ENCODE measurements at places on chromosomes 5 and 9.

GRCh38 chr9:20621471-20622329 lies 599 bp downstream of the MLLT3 start:
- peak; percentile 47 for DNase-seq

GRCh38 chr5:26487553-26487952 lies 550.8 kb downstream of the CDH9 start:
- no peak for DNase-seq

- no peak for DNase-seq
Observed at GRCh38 chr5:111930905-111931461, 174.0 kb upstream of the NREP start.

GRCh38 chr9:107945493-107945892 lies 455.9 kb upstream of the KLF4 start:
- DNase-seq, result no peak

GRCh38 chr5:117614408-117614807 lies 1039.8 kb upstream of the SEMA6A start:
- DNase-seq, result no peak

DNA sequence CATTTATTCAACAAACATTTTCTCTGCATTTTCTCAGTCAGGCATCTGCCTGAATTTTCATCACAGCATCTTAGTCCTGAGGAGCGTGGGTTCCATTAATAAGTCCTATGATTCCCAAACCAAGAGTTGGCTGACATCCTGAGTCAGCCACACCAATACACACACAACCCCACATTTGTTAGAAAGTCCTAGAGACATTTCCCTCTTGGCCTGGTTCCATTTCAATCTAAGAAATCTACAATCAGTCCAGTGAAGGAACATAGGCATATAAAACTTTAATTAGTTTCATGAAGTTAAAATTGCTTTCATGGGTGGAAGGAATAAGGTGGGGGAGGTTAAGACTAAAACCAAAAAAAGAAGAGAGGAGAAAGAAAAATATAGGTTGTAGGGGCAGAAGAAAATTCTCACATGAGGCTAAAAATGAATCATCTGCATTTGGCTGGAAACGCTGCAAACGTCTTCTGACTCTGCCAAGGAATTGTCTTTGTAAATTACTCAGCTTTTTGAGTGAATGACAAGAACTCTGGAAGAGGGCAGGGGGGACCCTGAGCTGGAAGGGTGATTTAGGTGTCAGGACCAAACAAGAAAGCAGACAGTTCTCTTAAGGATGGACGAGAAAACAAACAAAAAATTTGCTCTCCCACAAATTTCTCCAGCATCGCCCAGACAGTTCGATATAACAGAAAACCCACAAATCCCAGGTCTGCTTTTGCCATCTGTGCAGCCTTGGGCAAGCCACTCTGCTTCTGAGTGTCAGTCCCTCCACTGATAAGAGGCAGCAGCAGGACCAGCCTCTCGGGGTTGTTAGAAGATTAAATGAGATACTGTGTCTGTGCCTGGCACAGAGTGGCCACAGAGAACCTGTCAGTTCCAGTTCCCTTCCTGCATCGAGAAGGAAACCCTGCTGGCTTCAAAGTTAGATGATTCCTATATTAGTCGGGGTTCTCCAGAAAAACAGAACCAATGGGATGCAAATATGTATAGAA lies 289.7 kb downstream of the CDK5RAP2 start:
- DNase-seq, result no peak

DNA sequence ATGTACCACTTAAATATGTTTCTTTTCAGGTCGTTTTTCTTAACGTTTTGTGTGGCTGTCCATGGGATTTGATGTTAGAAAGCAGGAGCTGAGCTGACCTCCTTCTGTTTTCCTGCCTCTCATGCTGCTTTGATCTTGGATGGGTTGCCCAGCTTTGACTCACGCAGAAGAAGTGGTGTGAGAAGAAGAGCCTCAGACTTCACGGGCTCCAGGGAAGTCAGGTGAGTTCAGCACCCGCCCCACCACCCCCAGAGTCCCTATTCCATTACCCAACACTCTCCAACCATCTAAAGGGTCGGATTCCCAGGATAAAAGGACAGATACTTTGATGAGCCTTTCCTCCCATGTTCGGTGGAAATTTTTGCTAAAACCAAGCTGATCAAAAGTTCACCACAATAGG lies 373.4 kb downstream of the IRX2 start:
- no peak for DNase-seq

- DNase-seq, result no peak
Observed at GRCh38 chr9:131278702-131279111, 2.4 kb upstream of the FAM78A start.

DNA sequence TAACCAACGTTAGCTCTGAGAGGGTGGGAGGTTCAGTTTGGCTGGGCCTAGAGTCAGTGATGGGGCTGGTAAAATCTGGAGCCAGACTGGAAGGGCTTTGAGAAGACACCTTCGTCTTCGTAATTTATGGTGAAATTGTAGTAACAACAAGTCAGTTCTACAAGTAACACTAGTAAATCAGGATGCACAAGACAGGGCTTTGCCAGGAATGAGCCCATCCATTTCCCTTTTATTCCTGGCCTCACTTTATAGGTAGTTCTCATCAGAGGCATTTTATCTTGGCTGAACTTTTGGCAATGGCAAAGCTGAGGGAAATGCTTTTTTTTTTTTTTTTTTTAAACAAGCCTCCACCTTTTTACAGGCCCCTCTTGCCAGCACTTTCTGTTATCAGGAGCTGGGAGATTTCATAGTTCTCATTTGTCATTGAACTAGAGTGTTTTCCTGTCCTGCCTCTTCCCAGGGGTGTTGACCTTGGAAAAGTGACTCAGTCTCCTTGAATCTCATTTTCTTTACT lies 110.5 kb upstream of the KLF4 start:
- no peak for DNase-seq

- no peak for DNase-seq
Observed at GRCh38 chr9:7176561-7176960, 418.8 kb downstream of the KDM4C start.

- DNase-seq, result no peak
Observed at GRCh38 chr9:120934281-120934680, 7.7 kb upstream of the TRAF1 start.

DNA sequence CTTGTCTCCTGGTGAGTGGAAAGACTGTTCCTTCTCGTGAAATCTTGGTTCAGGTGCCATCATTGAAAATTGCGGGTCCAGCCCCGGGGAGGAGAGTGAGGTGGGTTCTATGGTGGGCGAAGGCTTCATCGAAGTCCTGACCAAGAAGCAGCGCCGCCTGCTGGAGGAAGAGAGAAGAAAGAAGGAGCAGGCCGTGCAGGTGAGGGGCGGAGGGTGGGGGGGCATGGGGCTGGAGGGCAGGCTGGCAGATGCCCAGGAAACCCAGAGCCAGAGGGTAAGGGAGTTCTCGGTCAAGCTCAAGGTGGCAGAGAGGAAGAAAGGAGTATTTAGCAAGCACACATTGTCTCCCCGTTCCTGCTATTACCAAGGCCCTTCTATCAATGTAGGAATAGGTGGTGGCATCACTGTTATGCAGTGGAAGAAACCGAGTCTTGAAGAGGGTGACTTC lies 24.3 kb upstream of the POMT1 start:
- peak; percentile 8 for DNase-seq

DNA sequence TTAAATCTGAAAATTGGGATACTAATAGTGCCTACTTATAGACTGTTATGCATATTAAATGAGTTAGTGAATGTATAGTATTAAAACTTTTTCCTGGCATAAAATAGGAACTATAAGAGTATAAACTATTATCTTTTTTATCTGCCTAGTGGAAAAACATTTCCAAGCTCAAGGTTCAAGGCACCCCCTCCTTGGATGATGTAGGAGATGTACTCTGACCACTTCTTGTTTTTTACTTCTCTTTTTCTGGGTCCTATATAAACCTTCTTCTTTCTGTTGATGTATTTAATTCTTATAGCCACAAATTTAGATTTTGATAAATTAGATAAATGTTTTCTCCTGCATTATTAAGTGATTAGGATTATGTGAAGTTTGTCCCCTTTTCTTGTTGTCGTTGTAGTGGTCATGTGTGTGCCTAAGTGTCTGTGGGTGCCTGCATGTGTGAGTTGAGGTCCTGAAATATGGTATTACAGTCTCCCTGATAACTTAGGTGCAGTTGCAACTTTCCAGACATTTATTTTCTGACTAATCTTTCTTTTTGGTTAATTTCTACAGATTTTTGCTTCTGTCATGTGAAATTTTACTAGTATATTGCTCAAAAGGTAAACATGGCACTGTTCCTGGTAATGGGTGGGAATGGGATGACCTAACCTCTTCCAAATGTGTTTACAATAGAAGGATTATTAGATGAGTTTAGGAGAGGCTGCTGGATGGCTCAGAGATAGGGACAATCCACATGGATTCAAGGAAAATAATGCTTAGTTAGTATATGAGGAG lies 160.8 kb upstream of the CDKN2B start:
- DNase-seq, result no peak

DNA sequence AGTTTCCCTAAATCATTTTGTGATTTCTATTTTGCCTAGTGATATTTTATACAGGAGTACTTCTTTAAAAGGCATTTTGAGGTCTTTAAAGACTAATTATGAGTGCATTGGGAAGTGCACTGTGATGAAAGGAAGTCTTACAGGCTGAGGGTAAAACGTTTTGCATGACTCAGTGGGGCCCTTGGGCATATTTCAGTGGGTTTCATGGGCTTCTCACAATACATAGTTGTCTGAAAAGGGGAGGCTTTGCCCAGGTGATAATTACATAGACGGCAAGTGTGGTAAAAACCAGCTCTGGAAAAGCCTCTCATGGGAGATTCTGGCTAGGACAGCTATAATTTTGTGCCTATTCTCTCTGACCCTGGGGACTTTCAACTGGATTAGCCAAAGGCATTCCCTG lies 387.2 kb downstream of the ARHGEF28 start:
- DNase-seq, result no peak

DNA sequence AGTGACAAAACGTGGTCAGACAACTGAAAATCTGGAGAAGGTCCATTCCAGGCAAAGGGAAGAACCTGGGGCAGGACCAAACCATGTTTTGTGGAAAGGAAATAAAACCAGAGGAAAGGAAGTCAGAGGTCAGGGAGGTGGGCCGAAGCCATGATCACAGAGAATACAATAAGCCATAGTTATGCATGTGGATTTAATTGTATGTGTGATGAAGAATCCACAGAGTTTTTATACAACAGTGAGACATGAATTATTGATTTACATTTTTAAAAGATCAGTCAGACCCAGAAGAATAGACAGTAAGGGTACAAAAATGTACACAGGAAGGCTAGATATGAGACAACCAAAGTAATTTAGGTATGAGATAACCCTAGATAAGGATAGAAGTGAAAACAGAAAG lies 20.8 kb downstream of the TTC33 start:
- DNase-seq, result no peak

GRCh38 chr5:164203581-164204225 lies 698.3 kb downstream of the MAT2B start:
- DNase-seq, result no peak

DNA sequence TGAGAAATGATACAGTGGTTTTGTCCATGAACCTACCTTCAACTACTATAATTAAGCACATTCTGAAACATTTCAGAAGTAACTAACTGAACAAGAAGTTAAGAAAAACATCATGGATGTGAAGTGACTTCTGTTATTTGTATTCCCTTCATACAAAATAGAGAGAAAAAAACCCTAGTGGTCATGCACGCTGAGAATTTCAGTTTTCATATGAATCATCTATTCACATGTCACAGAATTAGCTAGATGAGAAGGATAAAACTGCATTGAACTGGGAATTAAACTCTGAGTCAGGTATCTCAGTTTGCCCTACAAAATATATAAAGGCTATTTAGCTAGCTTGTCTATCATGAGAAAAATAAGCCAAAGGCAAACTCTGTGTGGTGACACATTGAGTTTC lies 451.8 kb upstream of the FTMT start:
- DNase-seq, result no peak

- no peak for DNase-seq
Observed at GRCh38 chr5:124398460-124398859, 348.0 kb downstream of the ZNF608 start.

- peak; percentile 51 for DNase-seq
Observed at GRCh38 chr9:99824378-99825171, 2.9 kb downstream of the NR4A3 start.

- DNase-seq, result no peak
Observed at GRCh38 chr9:112864403-112864802, 26.3 kb downstream of the SLC46A2 start.

GRCh38 chr5:107218457-107219193 lies 452.1 kb downstream of the EFNA5 start:
- no peak for DNase-seq

DNA sequence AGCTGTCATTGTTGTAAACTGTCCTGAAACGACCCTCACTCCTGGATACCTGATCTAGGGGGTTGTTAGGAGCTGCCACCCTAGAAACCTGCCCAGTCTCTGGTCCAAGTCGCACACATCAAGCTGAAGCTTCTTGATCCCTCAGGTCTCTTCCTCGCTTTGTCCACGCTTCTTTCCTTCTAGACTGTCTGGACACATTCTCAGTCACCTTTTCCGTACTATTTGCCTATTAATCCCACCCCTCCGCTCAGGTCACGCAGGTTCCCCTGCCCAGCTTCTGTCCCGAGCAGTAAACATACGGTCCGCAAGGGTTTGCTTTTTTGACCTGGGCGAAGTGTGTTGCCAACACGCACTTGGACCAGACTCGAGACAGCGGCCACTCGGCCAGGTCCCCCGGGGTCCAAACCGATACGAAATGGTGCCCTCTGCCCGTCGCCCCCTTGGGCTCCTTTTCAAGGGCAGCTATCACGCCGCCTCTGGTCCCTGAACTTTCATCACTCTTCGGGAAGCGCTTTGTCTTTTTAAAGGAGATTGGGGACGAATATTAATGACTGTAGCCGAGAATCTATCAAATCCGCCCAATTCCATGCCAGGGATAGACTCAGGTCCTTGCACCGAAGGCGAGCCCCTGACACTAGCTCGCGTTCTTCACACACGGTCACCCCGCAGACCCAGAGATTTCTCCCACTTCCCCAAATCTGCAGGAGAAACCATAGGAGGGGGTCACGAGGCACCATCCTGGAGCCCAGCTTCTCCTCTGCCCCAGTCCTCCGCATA lies 814 bp downstream of the PLCXD3 start:
- no peak for DNase-seq

DNA sequence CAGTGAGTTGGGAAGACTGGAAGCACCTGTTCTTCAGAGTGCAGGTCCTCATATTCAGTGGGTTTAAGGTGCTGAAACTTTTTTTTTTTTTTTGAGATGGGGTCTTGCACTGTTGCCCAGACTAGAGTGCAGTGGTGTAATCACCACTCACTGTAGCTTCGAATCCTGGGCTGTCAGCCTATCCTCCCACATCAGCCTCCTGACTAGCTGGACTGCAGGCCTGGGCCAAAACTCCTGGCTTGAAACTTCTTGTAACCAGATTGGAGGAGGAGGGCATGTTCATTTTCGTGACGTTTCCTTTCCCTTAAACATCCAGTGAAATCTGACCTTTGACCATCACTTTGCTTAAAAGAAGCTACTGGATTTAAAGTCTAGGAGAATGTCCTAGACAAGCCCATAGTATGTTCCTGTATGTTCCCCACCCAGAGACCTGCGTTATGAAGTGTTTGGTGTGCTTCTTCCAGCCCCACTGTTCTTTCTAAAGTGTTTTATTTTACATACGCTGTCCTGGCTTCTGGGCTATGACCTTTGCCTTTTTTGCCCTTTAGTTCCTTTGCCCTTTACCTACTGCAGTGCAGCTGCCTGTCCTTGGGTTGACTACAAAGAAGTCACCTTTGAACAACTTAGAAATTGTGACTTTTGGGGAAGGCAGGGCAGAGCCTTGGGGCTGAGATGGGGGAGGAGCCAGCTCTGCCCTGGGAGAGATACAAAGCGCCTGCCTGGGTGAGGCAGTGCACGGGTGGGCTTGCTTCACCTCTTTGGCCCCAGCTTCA lies 18.4 kb downstream of the TENT4A start:
- no peak for DNase-seq

- no peak for DNase-seq
Observed at GRCh38 chr9:129826344-129826743, 2.4 kb upstream of the TOR1A start.

GRCh38 chr5:74919487-74919886 lies 53.3 kb upstream of the FAM169A start:
- no peak for DNase-seq

Data from stimulated activated CD8-positive, alpha-beta memory T cell treated with anti-CD3 and anti-CD28 coated beads, Interleukin-2, amount 100 ng/mL, for 1 hour (primary cell).